Stimulated activated CD8-positive, alpha-beta memory T cell treated with anti-CD3 and anti-CD28 coated beads, Interleukin-2, amount 100 ng/mL, for 1 hour (primary cell): ENCODE measurements at places on chromosomes 1 and 21.

- no peak for DNase-seq
Measured at GRCh38 chr1:171988243-171988885, 147.1 kb downstream of the DNM3 start.

GRCh38 chr1:220685879-220686278 is 4.3 kb upstream of the C1orf115 start:
- no peak for DNase-seq

GRCh38 chr1:88291611-88292354 is 392.3 kb upstream of the PKN2 start:
- DNase-seq: no peak

DNA sequence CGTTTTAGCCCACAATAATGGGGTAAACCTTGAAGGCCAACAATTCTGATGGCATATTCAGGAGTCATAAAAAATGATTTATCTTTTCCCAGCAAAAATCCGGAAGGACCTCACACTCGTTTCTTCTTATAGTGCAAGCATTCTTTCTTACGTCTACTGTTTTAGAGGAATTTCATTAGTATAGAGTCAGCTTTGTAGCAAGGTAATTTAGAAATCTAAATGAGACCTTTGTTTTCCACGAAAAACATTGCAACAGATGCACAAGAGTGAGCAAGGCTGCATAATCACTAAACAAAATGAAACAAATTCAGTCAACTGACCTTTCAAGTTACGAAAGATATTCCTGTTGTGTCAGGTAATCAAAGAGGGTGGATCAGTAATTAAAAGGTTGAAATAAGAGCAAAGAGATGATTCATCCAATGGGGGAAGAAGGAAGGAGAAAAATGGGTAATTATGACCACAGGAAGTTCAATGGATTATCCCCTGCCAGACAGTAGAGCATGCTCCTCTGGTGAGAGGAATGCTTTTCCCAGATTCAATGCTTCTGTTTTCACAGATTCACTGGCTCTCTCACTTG is 560 bp upstream of the CSDE1 start:
- DNase-seq: no peak

DNA sequence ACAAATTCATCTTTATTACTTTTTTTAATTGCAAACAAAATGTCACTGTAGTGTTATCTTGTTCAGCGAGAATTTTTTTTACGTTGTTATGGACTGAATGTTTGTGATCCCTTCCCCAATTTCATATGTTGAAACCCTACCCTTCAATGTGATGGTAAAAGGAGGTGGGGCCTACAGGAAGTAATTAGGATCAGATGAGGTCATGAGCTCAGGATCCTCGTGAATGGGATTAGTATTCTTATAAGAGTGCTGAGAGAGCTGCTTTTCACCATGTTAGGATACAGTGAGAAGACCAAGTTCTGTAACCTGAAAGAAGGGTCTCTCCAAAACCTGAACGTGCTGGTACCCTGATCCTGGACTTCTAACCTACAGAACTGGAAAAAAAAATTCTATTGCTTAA is 646.0 kb upstream of the TMPRSS15 start:
- DNase-seq: no peak

DNA sequence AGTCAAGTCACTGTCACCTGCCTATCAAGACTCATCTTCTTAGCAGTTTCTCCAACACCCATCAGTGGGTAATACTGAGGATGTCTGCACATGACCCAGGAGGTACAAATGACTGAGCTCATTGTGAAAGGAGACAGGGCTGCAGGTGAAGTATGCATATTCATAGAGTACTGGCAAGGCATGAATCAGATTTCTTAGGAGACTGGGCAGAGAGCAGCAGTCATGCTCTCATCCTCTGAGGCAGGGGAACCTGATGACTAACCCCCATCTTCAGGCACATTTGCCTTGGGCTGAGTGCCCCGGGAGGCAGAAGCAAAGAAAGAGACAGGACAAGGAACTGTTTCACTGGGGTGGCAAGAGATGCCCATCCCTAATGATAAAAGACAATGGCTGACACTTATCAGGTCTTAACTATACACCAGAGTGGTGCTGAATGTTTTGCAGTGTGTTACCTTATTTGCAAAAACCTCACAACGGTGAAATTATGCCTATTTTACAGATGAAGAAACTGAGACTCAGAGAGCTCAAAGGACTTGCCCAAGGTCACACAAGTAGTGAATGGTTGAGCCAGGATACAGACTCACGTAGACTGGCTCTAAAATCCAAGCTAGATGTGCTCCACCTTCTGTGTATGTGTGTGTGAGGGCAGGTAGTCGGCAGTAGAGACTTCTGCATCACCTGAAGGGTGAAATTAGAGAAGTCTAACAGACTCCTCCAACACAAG is 9.2 kb upstream of the GRHL3 start:
- DNase-seq: no peak

- DNase-seq: no peak
Measured at GRCh38 chr1:246875041-246876026, 56.4 kb downstream of the AHCTF1 start.
